Panc1 (cell line): ENCODE measurements at places on chromosomes 6 and 20. TPM values are rescaled to one million over a fixed set of nuclear protein-coding genes. Genes with fewer than 3 reads are reported as not detected.

Gene CABLES2
- total RNA-seq = 9.8 TPM

Gene ADGB
- not detected for total RNA-seq

Gene PARD6B
- total RNA-seq = 132 TPM

Gene GHRH
- total RNA-seq = not detected

Gene PNISR
- total RNA-seq = 91.3 TPM

Gene C20orf141
- total RNA-seq = not detected

Gene PDE7B
- 0.03 TPM for total RNA-seq

Gene POLR1H
- 24.9 TPM for total RNA-seq

Gene LRRC73
- total RNA-seq = 2.9 TPM

Gene SLA2
- 0.13 TPM for total RNA-seq

Gene NFS1
- 44.9 TPM for total RNA-seq

Gene PSORS1C2
- total RNA-seq = not detected

Gene CD40
- total RNA-seq = 14.1 TPM

Gene SYNDIG1
- not detected for total RNA-seq

Gene SLC22A3
- not detected for total RNA-seq

Gene ECT2L
- not detected for total RNA-seq

Gene ZNF184
- total RNA-seq = 7.8 TPM

Gene MYLK4
- total RNA-seq = 0.85 TPM

Gene ADGRB3
- total RNA-seq = 0.10 TPM

Gene LINC00237
- total RNA-seq = not detected

Gene GATA5
- 53.2 TPM for total RNA-seq

Gene SLC32A1
- total RNA-seq = not detected

Gene JAG1
- total RNA-seq = 21.2 TPM

Gene DDO
- total RNA-seq = 0.39 TPM

Gene RNF144B
- 5.6 TPM for total RNA-seq

Gene PRRT1
- 1.3 TPM for total RNA-seq

Gene ULBP1
- total RNA-seq = 3.1 TPM

Gene SFTA2
- not detected for total RNA-seq

Gene FERMT1
- total RNA-seq = 0.95 TPM

Gene PSMA7
- 402 TPM for total RNA-seq

Gene EFHC1
- 24.6 TPM for total RNA-seq

Gene RAET1E
- total RNA-seq = 1.8 TPM

Gene REM1
- not detected for total RNA-seq
